ENCODE measurements at places on chromosomes 6 and 20.

GRCh38 chr6:167796192-167796981 is 30.3 kb upstream of the AFDN start:
- DNase-seq = no peak

- DNase-seq = no peak
These were observed 243.5 kb upstream of the PREP start for GRCh38 chr6:105646391-105646867.

DNA sequence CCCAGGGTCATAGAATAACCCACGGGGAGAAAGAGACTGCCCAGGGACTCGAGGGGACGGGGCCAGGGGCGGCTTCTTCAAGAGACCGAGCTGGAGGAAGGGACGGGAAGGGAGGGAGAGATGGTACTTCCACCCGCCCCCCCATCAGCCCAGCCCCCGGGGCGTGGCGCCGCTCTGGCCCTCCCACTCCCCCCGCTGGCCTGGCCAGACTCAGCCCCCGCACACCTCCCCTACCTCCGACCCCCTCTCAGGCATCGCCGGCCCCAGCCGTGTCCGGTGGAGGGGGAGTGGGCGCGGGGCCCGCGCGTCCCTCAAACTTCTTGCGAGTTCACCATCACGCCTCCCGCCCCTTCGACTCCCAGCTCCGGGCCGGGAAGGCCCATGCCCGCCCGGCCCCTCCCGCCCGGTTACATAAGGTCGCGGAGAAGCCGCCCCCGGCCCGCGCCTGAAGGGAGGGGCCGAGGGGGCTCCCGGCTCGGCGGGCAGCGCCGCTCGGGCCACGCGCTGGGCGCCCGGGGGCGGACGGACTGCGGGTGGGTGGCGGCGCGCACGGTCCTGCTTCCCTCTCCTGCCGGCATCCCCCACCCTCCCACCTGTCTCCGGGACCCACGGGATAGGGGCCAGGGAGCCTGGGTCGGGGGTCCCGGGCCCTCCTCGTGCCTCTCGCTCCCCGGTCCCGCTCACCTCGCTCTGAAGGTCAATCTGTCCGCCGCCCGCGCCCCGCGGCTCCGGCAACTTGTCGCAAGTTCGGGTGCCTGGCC is 562 bp downstream of the TFEB start:
- peak; percentile 58 for DNase-seq

- no peak for DNase-seq
These were observed 18.8 kb upstream of the FRMD1 start for GRCh38 chr6:168097621-168098430.

DNA sequence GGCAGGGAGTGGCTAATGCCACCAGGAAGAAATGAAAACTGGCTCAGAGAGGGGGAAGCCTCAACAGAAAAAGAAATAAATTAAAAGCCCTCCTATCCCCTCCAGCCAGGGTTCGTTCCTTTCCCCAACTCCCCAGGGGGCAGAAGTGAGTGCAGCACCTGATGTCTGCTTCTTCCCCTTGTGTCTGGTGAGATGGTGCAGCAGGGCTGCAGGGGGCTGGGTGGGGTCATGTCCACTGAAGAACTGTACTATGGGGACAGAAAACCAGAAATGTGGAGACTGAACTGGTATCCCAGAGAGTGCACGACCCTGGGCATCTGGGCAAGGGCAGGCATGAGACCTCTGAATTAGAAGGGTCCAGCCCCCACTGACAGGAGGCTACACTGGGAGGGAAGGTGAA is 4.0 kb downstream of the EGFL8 start:
- DNase-seq = no peak

- DNase-seq = no peak
These were observed 3.7 kb downstream of the AK9 start for GRCh38 chr6:109687271-109687761.

DNA sequence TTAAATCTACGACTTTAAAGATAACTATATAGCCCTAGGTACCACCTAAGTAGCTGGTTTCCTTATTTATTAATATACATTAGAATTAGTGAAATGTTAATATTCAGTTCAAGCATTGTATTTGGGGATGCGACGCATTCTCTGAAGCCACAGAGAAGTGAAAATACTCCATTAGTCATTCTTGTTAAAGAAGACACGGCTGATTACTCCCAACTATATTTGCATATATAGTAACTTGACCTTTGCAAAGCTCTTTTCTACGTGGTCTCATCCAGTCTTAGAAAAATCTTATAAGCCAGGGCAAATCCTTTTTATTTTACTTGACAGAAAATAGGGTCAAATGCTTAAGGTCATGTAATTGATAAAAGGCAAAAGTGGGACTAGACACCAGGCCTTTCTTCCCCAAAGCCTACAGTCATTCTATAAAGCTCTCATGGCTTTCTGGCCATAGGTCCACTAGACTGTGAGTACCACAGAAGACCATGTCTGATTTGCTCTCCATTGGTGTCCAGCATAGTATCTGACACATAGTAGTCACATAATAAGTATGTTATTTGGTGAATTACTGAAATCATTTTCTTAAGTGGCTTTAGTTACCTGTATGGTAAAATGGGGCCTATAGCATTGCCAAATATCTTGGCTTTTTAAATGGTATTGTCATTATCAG is 11.3 kb downstream of the ZHX3 start:
- no peak for DNase-seq

Measured in stimulated activated CD8-positive, alpha-beta memory T cell treated with anti-CD3 and anti-CD28 coated beads, Interleukin-7, amount 100 ng/mL, for 1 hour (primary cell).